NK-92 treated with Interleukin-12 subunit alpha and Interleukin-12 subunit beta, amount 100 ng/mL, for 24 hours (cell line): ENCODE measurements at places on chromosomes 16 and 17.

DNA sequence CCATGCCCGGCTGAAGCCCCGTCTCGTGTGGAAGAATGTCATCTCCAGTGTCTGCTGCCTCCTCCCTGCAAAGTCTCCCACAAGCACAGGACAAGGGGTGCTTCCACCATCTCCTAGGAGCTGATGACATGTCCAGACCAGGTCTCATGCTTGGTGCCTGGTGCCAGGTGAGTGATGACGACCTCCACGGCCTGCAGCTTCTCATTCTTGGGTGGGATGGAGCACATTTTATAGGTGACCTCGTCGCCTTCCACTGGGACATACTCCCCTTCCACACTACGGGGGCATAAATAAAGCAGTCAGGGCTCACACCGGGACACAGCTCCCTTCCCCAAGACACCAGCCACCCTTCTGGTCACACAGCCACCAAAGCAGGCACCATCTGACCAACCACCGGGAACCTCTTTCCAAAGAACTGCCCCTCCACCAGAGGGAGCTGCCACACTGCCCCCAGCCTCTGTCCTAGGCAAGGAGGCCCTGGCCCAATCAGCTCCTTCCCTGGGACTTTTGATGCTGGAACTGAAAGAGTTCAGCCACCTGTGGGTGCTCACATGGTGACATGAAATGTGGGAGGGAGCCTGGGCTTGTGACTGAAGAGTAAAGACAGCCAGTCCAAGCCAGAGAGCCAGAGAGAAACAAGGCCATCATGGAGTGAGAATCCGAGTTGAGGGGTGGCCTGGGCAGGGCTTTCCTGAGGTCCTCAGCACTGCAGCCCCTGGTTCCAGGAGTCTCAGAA is 13.6 kb downstream of the CARHSP1 start:
- DNase-seq, result no peak

- no peak for DNase-seq
Observed at GRCh38 chr16:86512301-86512859, 2.1 kb downstream of the FOXF1 start.

DNA sequence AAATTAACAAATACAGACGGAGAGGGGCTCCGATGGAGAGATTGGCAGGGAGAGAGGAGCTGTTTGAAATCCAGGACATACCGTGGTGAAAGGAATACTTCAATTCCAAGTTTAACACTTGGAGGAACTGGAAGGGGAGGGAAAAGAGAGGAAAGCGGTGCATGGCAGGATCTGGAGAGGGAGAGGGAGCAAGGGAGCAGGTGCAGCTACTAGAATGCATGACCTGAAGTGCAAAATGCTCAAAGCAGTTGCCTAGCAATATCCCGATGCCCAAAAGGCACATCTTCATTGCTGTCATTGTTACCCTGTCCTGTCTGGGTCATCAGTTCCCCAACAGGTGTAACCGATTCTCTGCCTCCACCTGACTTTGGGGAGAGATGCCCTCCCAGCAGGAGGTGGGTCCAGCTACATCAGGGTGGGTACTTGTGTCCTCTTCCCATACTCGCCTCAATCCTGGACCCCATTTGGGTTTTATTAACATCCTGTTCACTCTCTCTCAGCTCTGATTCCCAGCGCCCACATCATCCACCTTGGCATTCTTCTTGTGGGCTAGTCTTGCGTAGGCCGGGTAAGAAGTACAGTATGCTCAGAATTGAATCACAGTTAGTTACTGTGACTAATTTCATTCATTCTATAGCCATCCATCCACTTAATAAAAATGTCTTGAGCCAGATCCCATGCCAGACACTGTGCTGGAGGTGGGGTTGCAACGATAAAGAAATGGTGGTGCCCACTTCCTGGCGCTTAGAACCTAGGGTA is 37.4 kb upstream of the EMP2 start:
- no peak for DNase-seq

GRCh38 chr17:82332669-82333278 is 792 bp downstream of the SECTM1 start:
- DNase-seq, result no peak

GRCh38 chr16:8668113-8668512 is 6.3 kb upstream of the ABAT start:
- no peak for DNase-seq

DNA sequence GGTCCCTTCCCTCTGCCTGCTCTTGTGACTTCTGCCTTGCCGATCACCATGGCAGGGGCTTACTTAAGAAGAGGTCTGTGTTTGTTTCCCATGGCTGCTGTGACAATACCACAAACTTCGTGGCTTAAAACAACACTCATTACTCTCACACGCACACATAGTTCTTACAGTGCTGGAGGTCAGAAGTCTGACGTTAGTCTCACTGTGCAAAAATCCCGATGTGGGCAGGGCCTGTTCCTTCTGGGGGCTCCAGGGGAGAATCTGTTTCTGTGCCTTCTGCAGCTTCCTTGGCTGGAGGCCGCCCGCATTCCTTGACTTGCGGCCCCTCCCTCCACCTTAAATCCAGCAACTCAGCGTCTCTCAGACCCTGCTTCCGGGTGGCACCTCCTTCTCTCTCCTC is 249.2 kb upstream of the GSE1 start:
- no peak for DNase-seq

DNA sequence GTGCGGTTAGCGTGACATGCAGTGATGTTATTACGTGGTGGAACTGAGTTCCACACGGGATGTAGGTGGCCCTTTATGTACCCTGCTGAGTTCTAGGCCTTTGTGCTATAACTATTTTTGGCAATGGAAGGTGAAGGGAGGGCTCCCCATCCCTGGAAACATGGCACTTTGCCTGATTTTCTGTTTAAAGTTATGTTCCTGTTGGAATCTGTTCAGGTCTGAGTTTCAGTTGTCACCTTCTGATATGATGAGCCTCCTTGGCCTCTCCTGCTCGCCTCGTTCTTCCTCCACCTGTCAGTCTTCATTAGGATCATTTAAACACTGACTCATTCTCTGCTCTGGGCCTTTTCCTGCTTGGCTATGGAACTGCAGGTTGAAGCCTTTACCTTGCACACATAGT is 200.6 kb downstream of the FTO start:
- DNase-seq, result no peak

DNA sequence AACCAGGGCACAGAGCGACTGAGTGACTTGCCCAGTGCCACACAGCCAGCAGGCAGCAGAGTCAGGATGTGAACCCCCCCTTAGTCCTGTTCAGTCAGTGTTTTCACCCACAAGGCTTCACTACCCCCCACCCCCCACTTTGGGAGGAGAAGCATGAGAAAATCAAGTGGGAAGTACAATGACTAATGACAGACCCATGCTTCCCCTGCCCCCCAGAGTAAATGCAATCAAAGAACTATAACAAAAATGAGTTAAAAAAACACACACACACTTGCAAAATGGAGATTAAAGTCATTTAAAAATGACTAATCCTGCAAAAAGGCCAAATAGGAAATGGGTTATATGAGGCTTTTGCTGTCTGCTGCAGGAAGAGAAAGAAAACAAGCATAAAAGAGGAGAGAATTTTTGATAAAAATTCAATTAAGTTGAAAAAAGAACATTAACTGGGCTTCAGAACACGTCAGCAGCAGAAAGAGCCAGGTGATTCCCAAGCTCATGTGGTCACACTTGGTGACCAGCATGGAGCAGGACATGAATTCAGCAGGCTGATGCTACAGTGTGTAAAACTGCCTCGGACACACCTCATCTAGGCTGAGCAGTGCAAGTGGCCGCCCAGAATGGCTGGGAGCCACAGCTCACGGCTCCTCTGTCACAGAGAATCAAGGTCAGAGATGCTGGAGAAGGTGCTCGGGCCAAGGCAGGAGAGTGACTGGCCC is 212.3 kb downstream of the ZNF423 start:
- no peak for DNase-seq

DNA sequence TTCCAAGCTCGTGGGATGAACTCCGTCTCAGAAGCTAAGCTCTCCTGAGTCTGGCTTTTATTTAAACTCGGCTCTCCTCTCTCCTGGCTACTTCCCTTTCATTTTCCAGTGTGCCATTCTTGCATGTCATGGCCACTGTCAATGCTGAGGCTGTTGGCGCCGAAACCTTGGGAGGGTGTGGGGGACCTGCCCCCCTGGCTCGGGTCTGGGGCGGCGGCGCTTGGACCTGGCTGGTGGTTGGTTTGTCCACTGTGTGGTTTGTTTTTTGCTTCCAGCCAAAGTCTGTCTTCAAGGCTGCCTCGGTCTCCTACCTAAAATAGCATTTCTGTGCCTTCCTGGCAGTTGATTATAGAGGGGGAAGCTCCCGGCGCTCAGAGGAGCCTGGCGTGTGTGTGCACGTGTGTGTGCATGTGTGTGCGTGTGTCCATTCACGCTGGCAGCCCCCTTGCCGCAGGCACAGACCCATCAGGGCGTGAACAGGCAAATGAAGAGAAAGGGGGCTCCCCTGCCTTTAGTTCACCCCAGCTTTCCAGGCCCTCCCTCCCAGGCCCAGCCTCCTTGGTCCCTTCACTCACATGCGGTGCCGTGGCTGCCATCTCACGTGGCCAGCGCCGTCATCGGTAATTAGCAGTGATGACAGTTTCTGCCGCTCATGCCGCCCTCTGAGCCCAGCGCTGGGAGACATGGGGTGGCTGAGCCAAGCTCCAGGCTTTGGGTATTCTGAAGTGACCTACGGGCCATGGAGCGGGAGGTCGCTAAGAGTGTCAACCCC is 179.9 kb downstream of the SEC14L1 start:
- DNase-seq, result no peak

DNA sequence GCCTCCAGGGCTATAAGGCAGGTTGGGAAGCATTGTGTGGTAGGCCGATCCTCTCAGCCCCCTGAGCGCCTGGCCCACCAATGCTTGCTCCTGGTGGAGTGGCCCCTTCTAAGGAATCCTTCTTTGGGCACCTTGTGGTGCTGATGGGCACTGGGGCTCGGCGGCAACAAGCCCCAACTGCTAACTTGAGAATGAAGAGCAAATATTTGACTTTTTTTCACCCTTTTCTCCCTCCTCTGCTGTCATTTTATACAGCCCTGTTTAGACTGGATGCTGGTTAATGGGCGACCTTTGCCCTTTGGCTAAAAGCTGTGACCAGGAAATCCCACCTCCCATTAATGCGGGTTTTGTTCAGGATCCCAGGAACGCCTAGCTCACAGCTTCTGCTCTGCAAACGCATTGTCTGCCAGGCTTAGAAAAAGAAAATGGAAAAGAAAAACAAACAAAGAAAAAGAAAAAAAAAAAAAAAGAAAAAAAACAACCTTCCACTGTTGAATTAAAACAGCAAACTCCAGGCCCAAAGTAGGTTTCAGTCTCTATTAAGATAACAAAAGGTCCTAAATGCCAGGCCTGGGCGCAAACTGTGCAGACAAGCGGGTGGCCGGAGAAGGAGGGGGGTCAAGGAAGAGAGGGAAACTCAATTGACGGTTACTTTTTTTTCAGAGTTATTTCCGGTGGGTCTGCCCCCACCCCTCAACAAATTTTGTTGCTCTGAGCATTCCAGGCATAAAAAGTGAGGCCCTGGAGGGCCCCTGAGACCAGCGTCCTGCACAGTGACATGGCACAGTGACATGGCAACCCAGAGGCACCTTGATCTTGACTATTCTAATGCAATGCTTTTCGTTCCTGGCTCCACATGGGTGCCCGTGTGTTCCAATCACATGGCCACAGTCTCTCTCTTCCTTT is 301.4 kb downstream of the MAF start:
- DNase-seq, result no peak

DNA sequence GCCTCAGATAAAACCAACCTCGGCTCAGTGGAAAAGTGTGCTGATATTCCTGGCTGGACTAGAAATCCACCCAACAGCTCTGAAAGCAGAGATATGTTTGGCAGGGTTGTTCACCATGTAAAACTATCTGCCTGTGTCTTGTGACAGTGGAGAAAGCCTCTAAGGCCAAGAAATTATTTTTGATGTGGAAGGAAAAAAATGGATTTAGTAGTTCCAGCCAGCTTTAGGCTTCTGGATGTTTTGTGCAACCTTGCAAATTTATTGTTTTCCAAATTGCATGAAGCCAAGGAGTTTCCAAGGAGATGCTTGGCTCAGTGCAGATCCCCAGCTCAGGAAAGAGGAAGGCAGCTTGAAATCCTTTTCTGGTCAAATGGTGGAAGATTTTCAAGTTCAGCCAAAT is 31.6 kb downstream of the TEKT5 start:
- no peak for DNase-seq

DNA sequence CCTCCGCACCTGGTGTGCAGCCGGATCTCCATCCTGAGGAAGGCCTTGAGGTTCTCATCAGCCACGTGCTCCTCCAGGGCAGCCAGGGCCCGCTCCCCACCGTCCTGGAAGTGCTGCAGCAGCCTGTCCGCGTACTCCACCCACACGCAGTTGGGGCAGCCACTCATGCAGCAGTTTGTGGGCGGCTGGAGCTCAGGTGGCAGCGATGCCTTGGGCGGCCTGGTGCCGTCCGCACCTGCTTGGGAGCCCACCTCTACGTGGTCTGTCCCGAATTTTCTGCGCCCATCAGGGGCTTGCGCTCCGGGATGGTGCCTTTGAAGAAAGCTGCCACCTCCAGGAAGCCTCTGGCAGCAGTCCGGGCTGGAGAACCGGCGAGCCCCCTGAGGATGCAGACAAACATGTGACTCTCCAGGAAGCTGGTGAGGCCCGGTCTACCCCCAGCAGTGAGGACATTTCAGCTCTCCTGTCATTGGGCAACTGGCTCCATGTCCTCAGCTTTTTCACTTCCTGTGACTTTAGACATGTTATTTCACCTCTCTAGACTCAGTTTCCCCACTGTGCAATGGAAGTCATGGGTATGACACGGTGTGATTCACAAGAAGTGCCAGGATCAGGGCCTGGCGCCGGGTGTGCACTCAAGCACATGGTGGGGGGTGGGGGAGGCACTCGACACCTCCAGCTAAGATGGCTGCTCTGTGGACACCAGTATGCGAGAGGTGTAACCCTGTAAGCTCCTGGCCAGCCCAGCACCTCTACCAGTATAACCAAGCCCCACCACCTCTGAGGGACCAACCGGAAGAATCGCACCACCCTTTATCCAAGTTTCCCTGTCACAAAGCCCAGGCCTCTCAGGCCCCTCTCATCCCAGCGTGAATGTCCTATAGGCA is 957 bp downstream of the OXLD1 start:
- DNase-seq, result peak; percentile 48

DNA sequence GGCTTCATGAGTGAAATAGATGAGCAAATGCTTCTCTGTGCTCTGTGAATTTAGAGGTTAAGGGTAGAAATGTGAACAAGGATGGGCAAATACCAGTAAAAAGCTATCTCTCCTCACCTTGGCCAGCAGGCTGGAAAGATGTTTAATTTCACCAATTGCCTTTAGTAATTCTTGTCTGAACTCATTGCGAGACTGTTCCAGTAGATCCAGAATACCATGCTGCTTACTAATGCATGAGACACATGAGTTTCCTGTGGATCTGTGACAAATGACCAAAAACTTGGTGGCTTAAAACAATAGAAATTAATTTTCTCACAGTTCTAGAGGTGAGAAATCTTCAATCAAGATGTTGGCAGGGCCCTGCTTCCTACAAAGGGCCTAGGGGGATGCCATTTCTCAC is 9.3 kb upstream of the ZNF624 start:
- no peak for DNase-seq

- no peak for DNase-seq
Observed at GRCh38 chr17:43377056-43377810, 21.6 kb upstream of the ARL4D start.
